Hematopoietic multipotent progenitor cell treated with erythropoietin and hydrocortisone succinate and interleukin-3 and kit ligand, for 6 days (in vitro differentiated cells): ENCODE measurements at places on chromosomes 16 and 17.

GRCh38 chr16:12468552-12468951 is 335.1 kb downstream of the CPPED1 start:
- DNase-seq, result no peak

GRCh38 chr17:19262650-19263631 is 25.8 kb downstream of the EPN2 start:
- no peak for DNase-seq

- DNase-seq, result no peak
Observed at GRCh38 chr16:69116906-69117305, 11.5 kb downstream of the HAS3 start.

DNA sequence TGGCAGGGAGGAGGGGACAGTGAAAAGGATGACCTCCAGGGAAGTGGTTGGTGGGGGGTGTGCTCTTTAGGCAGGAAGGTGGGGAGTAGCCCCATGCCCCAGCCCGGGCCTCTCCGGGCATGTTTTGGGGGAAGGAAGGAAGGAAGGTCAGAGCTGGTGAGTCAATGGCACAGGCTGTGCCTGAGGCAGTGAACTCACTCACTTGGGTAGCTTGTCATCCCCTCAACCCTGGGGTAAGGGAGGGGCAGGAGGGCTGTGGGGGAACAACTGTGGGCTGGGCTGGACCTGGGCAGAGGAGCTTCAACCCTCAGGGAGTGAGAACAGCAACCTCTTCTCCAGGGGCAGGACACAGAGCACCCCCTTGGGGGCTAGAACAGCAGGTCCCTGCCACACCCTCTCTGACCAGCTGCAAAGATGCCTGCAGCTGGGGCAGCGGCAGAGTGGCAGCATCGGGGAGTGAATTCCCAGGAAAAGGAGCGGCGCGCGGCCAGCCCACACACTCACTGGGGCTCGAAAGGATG is 6.3 kb downstream of the CSF3 start:
- DNase-seq, result no peak

DNA sequence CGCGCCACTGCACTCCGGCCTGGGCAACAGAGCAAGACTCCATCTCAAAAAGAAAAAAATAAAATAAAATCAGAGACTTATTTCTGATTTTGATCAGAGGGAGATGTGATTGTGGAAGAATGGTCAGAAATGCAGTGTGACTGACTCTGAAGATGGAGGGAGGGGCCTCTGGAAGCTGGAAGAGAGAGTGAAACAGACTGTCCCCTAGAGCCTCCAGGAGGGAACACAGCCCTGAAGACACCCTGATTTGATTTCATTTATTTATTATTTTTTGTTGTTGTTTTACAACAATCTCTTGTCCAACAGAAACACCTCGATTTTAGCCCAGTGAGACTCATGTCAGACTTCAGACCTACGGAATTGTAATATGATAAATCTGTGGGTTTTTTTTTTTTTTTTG is 26.1 kb downstream of the BCL7C start:
- DNase-seq, result peak; percentile 48

- DNase-seq, result no peak
Observed at GRCh38 chr16:11610580-11610979, 23.9 kb upstream of the LITAF start.

DNA sequence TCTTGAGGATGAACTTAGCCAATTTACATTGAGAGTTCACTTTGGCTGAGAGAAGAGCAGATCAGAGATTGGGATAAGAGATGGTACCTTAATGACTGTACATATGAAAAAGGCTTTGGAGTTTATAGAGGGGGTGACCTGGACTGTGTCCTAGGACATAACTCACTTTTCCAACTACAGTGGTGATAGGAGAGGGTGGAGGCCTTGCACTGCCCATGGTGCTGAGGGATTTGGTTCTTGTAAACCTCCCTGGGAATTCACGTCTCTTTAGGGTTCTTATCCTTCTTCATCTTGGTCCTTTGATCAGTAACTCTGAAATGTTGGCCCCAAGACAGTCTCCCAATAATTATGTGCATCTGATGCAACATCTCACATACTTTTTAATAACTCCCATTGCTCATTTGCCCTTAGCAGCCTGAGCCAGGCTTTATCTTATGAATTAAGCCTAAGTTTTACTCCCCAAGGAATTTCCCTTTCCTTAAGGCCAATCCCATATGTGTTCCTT is at the start of gene OR4D1:
Gene OR4D1, plus strand, starts transcription at position 455 of the 505 bp plus-strand sequence. CDS start 6,770 bp downstream, outside the sequence.
- DNase-seq, result no peak

- DNase-seq, result no peak
Observed at GRCh38 chr17:78409191-78409928, 30.9 kb downstream of the PGS1 start.

DNA sequence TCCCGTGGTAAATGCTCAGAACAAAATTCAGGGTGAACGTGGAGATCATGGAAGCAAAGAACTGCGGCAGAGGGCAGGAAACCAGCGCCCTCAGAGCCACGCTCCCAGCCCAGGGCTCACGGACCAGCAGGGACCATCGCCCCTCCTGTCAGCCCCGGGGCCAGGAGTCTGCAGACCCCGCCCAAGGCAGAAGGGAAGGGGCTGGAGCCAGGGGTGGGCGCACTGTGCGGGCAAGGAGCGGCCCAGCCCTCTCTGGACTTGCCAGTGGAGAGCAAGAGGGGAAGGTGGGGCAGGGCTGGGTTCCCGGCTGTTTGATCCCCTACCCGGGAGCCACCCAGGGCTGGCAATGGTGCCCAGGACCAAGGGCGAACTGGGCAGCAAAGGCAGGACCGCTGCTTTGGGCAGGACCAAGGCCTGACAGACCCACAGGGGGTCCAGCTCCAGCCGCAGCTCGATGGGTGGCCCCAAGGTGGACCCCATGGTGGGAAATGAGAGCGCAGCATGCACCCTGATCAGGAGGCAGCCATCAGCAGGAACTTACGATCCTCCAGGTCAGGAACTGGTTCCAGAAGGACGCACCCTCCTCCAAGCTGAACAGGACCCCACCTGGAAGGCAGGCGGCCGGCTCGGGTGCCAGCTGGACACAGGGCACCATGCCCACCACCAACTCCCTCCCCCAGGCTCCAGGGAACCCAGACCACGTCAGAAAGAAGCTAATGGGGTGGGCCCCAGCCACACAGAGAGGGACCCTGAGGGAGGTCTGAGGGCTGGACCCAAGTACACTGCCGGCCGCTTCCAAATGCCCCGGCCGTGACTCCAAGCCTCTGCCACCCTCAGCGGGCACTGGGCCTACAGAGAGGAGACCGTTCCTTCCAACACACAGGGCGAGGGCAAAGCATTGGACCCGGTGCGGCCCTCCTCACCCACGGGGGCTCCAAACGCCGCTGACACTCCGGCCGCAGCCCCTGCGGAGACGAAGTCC is 11.1 kb upstream of the CCDC154 start:
- DNase-seq, result no peak

- peak; percentile 89 for DNase-seq
Observed at GRCh38 chr16:75304521-75305363, 53.3 kb upstream of the BCAR1 start.

DNA sequence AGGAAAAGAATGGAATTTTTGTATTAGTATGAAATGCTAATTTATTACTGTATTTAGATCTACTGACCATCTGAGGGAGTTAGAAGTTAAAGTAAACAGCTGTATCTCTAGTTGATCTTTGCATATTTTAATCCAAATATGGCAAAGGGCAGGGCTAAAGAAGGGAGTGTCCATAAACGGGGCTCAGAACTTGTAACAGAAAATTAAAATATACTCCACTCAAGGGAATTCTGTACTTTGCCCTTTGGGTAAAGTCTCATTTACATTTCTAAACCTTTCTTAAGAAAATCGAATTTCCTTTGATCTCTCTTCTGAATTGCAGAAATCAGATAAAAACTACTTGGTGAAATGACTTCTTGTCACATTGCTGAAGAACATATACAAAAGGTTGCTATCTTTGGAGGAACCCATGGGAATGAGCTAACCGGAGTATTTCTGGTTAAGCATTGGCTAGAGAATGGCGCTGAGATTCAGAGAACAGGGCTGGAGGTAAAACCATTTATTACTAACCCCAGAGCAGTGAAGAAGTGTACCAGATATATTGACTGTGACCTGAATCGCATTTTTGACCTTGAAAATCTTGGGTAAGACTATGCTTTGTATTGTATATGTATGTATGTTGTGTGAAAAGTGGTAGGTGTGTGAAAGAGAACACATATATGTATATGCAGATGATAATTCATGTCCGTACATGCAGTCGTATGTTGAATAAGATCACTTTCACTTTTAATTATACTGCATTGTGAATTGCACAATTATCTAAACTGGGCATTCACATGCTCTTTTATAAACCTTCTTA is at the start of gene ASPA:
Gene ASPA, plus strand, starts transcription at position 186 of the 799 bp plus-strand sequence. Its CDS starts 163 bp downstream, at position 349.
- no peak for DNase-seq

GRCh38 chr16:76535-77272 is 1.3 kb upstream of the MPG start:
- DNase-seq, result peak; percentile 62

- DNase-seq, result no peak
Observed at GRCh38 chr16:4749700-4750257, 15.4 kb downstream of the DNAAF8 start.
